Heart right ventricle (tissue), 16 donors: ENCODE measurements at places on chromosomes 13 and 19. TPM values are rescaled to one million over a fixed set of nuclear protein-coding genes. Genes with fewer than 3 reads are reported as not detected.

Gene UPF3A
- total RNA-seq = 29.2 TPM

Gene MRPL57
- total RNA-seq = 25.9 TPM

Gene SIX5
- 20.8 TPM for total RNA-seq

Gene EBI3
- not detected for total RNA-seq

Gene PLK5
- not detected for total RNA-seq
